IPS DF 6.9 (cell line): ENCODE measurements at places on chromosomes 11 and 22.
A peak's percentile ranks its signal among the peaks of the same experiment; 100 is the strongest.

GRCh38 chr22:23913306-23913660, 19.1 kb downstream of the MIF start:
- DNase-seq, result no peak
- H3K4me1 ChIP-seq, result no peaks in the 10 kb centered on the region

DNA sequence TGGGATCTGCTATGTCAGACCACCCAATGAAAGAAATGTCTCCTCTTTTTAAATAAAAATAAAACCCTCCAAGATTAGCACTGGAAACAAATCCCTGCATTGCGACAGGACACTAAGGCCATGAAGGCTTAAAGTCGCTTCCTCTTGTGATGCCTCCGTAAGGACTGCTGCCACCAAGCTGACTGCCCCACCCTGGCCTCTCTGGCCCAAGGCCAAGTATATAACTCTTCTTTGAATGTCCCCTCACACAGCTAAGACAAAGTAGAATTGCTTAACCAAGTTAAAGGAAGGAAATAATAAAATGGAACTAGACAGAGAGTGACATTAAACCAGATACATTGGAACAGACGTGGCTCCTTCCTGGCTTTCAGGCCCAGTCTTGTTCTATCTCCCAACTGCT, 7.5 kb upstream of the NRGN start:
- no peaks in the 10 kb centered on the region for H3K36me3 ChIP-seq
- no peak overlapping the region for H3K27ac ChIP-seq
- no peaks in the 10 kb centered on the region for H3K4me1 ChIP-seq
- peaks cover 8% of the 10 kb centered on the region; the same call in 1 of the 2 replicates for H3K27me3 ChIP-seq
- H3K4me3 ChIP-seq, result no peak overlapping the region
- no peak for DNase-seq

DNA sequence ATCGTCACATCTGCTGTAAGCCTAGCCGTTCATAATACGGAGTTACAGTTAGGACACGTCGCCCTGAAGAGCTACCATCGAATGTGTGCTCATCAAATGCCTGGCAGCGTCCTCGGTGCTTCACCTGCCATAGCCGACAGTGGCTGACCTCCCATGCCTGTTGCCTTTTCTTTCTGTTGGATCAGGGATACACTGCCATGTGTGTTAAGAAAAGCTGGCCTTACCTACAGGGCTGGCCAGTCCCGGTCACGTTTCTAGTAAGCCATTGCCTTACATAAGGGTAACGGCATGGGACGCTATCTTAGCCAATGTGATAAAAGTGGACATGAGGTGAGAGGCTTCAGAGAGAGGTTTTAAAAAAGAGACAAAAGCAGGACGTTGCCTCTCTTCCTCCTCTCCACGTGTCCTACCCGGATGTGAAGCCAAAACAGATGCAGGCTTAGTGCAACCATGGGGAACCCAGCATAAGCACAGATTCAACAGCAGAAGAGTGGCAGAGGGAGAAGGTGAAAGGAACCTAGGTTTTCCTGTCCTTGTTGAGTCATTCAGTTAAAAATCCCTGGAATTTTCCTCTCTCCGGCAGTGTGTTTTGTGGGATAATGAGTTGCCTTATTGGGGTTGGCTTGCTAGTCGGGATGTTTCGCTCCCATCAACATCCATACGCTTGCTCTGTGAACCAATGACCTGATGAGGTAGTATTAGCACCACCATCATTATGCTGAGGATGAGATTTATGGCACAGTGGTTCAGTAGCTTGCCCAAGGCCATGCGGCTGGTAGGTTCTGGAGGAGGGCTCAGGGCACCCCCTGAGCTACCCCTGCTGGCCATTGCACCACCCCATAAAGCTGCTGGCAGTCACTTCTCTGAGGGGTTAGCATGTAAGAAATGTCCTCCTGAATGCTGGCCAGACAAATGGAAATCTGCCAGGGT, 67.4 kb upstream of the B3GAT1 start:
- H3K27me3 ChIP-seq, result no peaks in the 10 kb centered on the region
- peaks cover 5% of the 10 kb centered on the region for H3K4me1 ChIP-seq
- H3K27ac ChIP-seq, result no peak overlapping the region
- no peaks in the 10 kb centered on the region for H3K36me3 ChIP-seq
- no peak overlapping the region for H3K4me3 ChIP-seq

GRCh38 chr22:27984723-27985122, 65.7 kb upstream of the PITPNB start:
- no peaks in the 10 kb centered on the region for H3K27me3 ChIP-seq
- DNase-seq, result no peak
- no peaks in the 10 kb centered on the region for H3K36me3 ChIP-seq
- H3K27ac ChIP-seq, result no peak overlapping the region

GRCh38 chr11:35586222-35586621, 32.0 kb upstream of the FJX1 start:
- H3K4me3 ChIP-seq, result no peak overlapping the region
- no peaks in the 10 kb centered on the region for H3K4me1 ChIP-seq
- no peak overlapping the region for H3K27ac ChIP-seq
- no peaks in the 10 kb centered on the region for H3K27me3 ChIP-seq

DNA sequence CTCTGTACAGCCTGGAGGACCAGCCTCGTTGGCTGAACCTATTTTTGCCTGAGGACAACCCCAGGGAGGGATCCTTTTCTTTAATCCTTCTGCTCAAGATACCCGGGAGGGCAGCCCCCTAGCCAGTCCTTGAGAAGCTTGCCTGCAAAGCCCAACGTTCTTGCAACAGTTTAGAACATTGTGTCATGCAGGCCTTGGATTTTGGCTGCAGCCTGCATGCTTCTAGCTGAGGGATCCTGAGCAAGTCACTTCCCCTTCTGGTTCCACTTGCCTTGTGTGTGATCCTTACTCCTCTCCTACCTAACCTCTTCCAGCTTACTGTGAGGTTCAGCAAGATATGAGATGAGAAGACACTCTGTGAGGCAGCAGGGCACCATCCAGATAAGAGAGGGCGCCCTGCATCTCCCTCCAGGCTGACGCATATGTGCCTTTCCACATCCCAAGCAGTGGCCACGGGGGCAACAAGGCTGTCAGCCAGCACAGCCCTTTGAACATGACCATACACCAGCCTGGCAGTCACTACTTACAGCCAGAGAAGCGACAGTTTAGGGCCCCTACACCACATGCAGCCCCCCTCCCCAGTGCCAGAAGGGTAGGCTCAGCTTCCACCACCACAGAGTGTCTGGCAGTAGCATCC, 76.1 kb downstream of the C11orf58 start:
- no peaks in the 10 kb centered on the region for H3K4me1 ChIP-seq
- H3K4me3 ChIP-seq, result no peak overlapping the region
- no peaks in the 10 kb centered on the region for H3K27me3 ChIP-seq
- no peaks in the 10 kb centered on the region; the same call in 1 of the 2 replicates for H3K36me3 ChIP-seq

- H3K27me3 ChIP-seq, result peaks cover 10% of the 10 kb centered on the region; the same call in 1 of the 2 replicates
- no peak overlapping the region for H3K27ac ChIP-seq
- peak overlapping the region; percentile 50; the same call in 1 of the 2 replicates for H3K4me3 ChIP-seq
- no peaks in the 10 kb centered on the region for H3K36me3 ChIP-seq
- peaks cover 5% of the 10 kb centered on the region for H3K4me1 ChIP-seq
- peak; percentile 39 for DNase-seq
Observed at GRCh38 chr11:16925561-16926065, 88.6 kb downstream of the PLEKHA7 start.

DNA sequence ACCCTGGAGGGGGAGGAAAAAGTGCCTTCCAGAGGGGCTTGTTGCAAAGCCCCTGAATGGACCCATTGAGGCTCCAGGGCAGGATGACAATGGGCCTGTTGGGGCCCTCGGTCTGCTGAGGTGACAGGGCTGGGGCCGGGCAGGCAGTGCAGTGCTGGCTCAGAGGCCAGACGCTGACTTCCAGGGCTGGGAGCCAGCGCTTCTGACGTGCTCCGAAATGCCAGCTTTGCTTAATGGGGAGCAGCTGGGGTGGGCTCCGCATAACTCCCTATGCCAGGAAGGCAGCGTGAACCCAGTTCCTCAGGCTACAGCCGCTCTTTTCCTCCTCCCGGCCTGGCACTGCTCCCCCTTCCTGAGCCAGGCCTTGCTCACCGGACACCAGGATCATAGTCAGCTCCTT, 17.7 kb downstream of the NAV2 start:
- no peak overlapping the region for H3K4me3 ChIP-seq
- H3K27ac ChIP-seq, result no peak overlapping the region
- H3K36me3 ChIP-seq, result no peaks in the 10 kb centered on the region
- no peaks in the 10 kb centered on the region; the same call in 1 of the 2 replicates for H3K4me1 ChIP-seq
- no peaks in the 10 kb centered on the region for H3K27me3 ChIP-seq

GRCh38 chr22:24007253-24008021, 2.2 kb upstream of the GSTT4 start:
- H3K27ac ChIP-seq, result no peak overlapping the region
- no peaks in the 10 kb centered on the region for H3K36me3 ChIP-seq
- H3K4me1 ChIP-seq, result no peaks in the 10 kb centered on the region; the same call in 1 of the 2 replicates
- no peak overlapping the region for H3K4me3 ChIP-seq
- no peaks in the 10 kb centered on the region for H3K27me3 ChIP-seq

DNA sequence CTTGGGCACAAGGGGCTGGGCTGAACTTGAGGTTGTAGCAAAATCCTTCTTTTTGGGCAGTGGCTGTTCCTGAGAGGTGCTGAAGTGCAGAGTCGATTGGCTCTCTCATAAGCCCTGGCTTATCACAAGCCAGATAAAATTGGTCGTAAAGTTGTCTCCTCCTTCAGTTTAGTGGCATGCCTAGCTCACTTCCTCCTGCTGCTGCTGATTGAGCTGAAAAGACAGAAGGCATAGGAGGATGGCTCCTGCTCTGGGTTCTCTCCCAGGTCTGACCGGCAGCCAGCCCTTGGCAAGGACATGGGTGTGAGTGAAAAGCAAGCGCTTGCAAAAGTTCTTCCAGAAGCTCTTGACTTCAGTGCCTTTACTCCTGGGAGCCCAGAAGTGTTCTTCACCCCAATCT, 83.9 kb downstream of the LDLRAD3 start:
- no peaks in the 10 kb centered on the region for H3K27me3 ChIP-seq
- H3K27ac ChIP-seq, result no peak overlapping the region
- H3K36me3 ChIP-seq, result no peaks in the 10 kb centered on the region
- DNase-seq, result no peak
- peaks cover 3% of the 10 kb centered on the region for H3K4me1 ChIP-seq

DNA sequence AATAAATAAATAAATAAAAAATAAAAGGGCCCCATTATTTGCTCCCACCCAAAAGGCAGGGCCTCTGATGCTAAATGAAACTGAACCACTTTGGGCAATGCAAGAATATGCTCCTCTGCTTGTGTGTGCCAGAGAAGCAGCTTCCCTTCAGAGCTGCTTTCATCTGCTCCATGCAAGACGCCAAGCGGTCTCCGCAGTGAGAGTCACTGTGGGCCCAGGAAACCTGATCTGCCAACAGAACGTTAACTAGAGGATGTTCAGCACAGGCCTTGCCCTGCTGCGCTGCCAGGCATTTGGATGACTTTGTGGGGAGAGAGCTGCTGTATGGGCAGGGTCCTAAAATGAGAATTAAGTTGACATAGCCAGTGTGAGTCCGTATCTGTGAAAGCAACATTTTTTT, 43.7 kb upstream of the APOA1 start:
- H3K27me3 ChIP-seq, result no peaks in the 10 kb centered on the region
- no peaks in the 10 kb centered on the region for H3K4me1 ChIP-seq
- no peak overlapping the region for H3K27ac ChIP-seq

DNA sequence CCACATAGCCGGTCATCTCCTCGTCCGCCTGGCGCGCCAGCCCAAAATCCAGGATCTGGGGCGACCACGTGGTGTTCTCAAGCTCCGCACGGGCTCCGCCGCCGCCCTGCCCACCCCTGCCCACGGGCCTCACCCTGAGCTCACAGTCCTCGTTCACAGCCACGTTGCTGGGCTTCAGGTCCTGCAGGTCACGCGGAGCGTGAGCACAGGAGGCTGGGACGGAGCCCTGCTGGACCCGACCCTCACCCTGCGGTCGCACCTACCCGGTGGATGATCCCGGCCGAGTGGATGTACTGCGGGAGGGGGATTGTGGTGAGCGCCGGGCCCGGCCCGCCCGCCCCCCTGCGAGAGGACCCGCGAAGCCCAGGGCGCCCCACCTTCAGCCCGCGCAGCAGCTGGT, 3.2 kb downstream of the MAPK11 start:
- H3K36me3 ChIP-seq, result no peaks in the 10 kb centered on the region
- no peak for DNase-seq
- H3K27ac ChIP-seq, result no peak overlapping the region
- peaks cover 14% of the 10 kb centered on the region for H3K4me1 ChIP-seq
- peak overlapping the region; percentile 35; the same call in 1 of the 2 replicates for H3K4me3 ChIP-seq
- peaks cover 21% of the 10 kb centered on the region for H3K27me3 ChIP-seq

GRCh38 chr22:34841911-34842310, 224.0 kb upstream of the ISX start:
- H3K4me3 ChIP-seq, result no peak overlapping the region
- H3K4me1 ChIP-seq, result 0 out of 2 replicates have a peak, but pooled peaks cover 2% of the 10 kb centered on the region
- no peak for DNase-seq
- peak overlapping the region; percentile 98 for H3K27ac ChIP-seq
- no peaks in the 10 kb centered on the region for H3K27me3 ChIP-seq
- H3K36me3 ChIP-seq, result no peaks in the 10 kb centered on the region; the same call in 1 of the 2 replicates

- H3K27ac ChIP-seq, result no peak overlapping the region
- no peaks in the 10 kb centered on the region for H3K27me3 ChIP-seq
- H3K4me1 ChIP-seq, result no peaks in the 10 kb centered on the region
- no peak for DNase-seq
- no peak overlapping the region for H3K4me3 ChIP-seq
Observed at GRCh38 chr11:95715777-95716241, 73.8 kb downstream of the FAM76B start.

- H3K4me3 ChIP-seq, result no peak overlapping the region
- no peaks in the 10 kb centered on the region for H3K36me3 ChIP-seq
- peaks cover 43% of the 10 kb centered on the region for H3K27me3 ChIP-seq
- no peaks in the 10 kb centered on the region for H3K4me1 ChIP-seq
- DNase-seq, result no peak
- H3K27ac ChIP-seq, result no peak overlapping the region
Observed at GRCh38 chr11:20197881-20198280, 37.6 kb upstream of the DBX1 start.

DNA sequence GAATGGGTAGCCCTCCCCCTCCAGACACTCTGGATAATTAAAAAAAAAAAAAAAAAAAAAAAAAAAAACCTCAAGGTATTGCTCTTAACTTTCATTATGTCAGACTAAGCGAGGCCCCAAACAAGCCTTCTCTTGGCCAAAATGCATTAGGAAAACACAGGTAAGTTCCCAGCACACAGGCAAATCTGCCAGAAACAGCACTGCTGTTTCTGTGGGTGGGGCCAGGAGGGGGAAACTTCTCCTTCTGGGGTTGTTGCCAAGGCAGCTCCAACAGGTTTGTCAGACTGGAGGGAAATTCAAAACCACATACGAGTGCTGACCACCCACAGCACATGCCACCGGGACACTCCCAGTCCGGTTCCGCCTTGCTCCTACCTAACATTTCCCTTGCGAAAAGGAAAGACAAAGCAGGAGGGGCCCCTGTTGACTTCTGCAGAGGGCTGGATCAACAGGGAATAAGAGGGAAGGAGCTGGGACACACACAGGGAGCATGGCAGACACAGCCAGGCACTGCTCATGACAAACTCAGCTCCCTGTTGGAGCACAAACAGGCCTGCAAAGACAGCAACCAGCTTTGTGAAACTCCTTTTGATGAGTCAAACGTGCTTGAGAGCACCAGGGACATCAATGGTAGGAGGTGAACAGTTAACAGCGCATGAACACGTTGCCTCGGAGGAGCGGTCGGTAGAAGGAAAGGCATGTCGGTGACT, 55.0 kb downstream of the MYH9 start:
- peaks cover 4% of the 10 kb centered on the region for H3K36me3 ChIP-seq
- H3K4me1 ChIP-seq, result peaks cover 20% of the 10 kb centered on the region
- no peak overlapping the region for H3K4me3 ChIP-seq
- DNase-seq, result no peak
- no peaks in the 10 kb centered on the region for H3K27me3 ChIP-seq

- H3K27me3 ChIP-seq, result no peaks in the 10 kb centered on the region
- peaks cover 8% of the 10 kb centered on the region; the same call in 1 of the 2 replicates for H3K36me3 ChIP-seq
- no peak overlapping the region for H3K4me3 ChIP-seq
- no peak overlapping the region for H3K27ac ChIP-seq
Observed at GRCh38 chr22:41504397-41504796, 35.5 kb downstream of the ACO2 start.
